ENCODE measurements at places on chromosomes 1 and 21.

DNA sequence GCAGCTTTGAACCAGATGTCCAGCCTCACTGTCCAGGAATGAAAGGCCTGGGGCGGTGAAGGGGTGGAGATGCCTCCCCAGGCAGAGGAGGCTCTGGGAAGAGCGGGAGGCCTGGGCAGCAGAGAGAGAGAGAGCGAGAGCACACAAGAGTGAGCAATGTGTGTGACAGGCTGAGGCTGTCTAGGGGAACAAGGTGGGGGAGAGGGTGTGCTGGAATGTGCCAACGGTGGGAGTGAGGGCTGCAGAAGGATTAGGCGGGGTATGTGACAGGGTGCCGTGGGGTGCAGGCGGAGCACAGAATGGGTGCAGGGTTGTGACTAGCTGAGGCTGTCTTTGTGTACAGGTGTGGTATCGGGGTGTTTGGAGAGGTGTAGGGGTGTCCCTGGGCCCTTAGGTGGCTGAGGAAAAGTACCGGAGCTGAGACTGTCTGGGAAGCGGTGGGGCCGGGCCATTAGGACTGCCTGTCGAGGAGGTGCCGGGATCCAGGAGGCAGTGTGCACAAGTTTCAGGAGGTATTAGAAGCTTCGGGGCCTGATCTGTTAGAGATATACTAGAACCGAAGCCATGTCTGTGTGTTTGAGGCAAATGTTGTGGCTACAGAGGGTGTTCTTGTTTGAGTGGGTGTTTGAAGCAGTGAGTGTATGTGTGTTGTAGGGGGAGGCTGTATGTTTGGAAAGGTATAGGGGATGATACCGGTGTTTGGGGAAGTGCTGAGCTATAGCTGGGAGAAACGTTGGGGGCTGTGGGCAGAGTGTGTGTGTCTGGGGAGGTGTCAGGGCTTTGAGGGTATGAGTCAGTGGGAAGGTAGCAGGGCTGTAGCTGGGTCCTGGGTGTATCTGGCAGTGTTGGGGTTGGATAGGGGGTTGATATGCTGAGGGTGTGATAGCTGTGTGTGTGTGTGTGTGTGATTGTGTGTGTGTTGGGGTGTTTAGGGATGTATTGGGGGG lies 9.1 kb downstream of the AHDC1 start:
- no peak for DNase-seq

DNA sequence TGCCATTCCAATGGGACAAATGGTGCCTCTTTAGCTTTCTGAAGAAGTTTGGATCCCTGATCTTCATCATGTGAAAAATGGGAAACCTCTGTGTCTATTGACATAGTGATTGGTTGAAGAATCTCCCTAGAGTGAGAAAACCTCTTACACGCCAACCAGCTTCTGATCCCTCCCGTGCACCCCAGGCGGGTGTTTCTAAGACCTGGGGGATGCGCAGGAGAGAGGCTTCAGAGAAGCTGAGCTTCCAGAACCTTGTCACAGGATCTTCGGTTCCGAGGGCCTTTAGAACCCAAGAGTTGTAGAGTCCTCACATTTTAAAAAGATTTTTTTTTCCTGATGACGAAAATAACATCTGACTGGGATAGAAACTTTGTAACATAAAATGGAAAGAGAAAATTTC lies 11.3 kb downstream of the PODN start:
- no peak for DNase-seq

- DNase-seq: no peak
These were observed 81.0 kb upstream of the SGIP1 start for GRCh38 chr1:66452982-66453381.

DNA sequence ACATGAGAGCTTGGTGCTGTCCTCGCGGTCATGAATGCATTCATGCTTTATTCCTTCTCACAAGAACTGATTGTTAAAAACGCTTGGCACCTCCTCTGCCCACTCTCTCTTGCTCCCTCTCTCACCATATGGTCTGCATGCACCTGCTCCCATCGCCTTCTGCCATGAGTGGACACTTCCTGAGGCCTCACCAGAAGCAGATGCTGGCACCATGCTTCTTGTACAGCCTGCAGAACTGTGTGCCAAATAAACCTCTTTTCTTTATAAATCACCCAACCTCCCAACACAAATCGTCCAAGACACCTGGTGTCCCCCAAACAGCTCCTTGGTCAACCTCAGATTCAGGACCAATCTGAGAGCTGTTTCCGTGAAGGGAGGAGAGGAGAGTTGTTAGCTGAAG lies 43.3 kb upstream of the PCBP3 start:
- no peak for DNase-seq

DNA sequence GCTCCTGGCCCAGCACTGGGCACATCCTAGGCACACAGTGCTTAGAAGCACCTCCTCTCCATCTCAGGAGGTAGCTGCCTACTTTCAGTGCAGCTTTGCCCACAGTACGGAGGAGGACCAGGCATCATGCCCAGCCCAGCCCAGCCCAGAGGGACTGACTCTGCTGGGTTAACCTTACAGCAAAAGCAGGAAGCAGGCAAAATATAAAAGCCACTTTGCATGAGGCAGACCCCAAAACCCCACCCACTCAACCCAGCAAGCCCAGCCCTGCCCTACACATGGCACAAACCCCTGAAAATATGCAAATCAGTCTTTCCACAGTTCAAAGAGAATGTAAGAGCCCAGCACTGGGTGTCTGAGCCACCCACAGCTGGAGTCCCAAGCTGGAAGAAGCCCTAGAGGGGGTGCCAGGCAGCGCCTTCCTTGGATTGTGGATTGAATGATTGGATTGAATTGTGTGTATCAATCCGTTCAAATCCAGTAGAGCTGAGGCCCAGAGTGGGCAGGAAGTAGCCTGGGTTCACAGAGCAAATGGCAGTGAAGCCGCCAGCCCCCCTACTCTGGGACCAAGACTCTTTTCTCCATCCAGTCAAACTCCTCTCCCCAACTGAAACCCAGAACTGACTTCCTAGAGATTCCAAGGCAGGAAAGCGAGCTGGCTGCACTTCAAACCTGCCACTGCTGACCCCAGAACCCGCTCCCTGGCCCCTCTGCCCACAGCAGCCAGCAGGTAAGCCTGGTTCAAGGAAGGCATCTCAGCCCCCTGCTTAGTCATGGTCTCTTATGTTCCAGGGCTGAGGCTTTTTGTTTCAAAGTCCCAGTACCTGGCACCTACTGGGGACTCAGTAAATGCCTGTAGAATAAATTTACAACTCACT lies 117.7 kb downstream of the LACTBL1 start:
- no peak for DNase-seq

DNA sequence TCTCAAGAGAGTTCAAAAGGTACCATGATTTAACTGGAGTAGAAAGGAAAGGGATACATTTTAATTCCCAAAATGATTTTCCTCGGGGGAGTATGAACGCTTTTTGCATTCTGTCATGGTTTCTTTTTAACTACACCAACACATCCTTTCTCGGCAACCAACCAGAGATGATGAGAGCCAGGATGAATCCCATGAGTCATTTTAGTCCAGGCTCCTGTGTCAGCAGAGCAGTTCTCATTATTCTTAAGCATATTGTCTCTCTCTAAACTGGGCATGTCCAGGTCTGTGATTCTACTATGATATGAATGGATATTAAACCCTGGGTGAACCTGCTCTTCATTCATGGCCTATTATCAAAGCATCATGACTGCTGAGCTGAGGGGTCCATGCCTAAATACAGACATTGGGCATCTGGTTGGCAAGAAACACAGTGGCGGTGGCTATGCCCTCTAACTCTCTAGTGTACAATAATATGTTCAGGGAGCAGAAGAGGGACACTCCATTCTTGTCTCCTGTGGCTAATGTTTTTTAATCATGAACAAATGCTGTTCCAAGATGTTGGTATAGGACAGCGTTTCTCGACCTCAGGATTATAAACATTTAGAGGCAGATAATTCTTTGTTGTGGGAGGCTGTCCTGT lies 124.3 kb upstream of the ESRRG start:
- no peak for DNase-seq

DNA sequence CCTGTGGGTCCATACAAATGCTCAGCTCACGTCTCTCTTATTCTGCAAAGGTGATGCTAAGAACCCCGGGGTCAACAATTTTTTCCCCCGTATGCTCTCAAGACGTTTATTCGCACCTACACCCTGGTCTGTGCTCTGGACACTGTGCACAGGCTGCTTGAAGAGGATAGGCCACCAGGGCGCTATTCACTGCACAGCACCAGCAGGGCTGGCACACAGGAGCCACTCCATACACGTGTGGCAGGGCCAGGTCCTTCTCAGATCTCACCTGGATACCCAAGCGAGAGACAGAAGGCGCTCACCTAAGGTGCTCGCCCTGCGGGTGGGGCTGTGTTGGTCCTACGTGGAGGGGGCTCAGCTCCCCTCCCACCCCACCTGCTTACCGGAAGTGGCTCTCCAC lies 16.7 kb downstream of the TMEM63A start:
- no peak for DNase-seq

DNA sequence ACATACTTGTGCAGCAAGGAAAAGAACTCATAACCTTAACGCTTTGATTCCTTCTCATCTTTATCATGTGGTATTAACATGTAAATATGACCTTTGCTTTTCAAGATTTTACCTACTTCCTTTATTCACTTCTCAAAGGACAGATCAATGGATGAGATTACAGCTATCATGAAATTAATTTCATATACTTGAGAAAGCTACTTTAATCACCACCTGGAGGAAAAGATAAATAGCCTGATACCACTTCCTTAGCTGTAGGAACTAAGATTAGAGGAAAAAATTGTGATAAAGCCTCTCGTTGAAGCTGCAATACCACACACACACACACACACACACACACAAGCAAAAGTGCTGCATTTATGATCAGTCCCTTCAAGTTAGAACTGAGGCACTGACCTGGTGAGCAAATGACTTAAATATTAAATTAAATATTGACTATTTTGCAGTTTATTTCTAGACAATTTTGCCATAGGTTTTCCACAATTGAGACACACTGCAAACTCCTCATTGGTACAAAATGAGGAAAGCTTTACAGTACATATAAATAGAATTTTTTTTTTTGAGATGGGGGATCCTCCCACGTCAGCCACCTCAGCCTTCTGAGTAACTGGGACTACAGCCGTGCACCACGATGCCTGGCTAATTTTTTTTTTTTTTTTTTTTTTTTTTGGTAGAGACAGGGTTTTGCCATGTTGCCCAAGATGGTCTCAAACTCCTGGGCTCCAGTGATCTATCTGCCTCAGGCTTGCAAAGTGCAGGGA lies 27.2 kb upstream of the DMRTB1 start:
- no peak for DNase-seq

GRCh38 chr1:218494449-218494852 lies 149.3 kb downstream of the TGFB2 start:
- DNase-seq: no peak

- no peak for DNase-seq
These were observed 75.3 kb downstream of the CD247 start for GRCh38 chr1:167442854-167443565.

DNA sequence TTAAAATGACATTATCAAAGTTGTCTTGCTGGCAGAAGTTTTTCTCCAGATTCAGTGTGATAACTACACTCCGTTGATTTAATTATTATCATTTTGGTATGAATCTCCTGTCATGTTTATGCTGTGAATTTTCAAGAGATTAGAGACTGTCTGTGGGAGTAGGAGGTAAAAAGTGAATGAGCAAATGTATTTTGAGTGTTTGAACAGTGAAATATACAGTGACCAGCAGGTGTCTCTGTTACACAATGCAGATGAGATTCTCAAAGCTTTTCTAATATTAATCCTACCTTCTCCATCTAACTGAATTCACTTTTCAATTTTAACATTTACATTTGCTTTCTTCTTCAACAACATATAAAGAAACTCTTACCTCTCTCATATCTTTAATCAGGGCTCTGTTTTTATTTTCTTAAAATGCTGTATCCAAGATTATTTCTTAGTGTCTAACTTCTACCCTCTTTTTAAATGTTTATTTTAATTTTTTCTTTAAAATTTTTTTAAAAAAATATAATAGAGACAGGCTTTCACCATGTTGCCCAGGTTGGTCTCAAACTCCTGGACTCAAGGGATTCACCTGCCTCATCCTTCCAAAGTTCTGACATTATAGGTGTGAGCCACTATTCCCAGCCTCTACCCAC lies 20.9 kb upstream of the HSPA13 start:
- DNase-seq: peak; percentile 35

GRCh38 chr1:184443624-184444023 lies 56.8 kb downstream of the C1orf21 start:
- no peak for DNase-seq

DNA sequence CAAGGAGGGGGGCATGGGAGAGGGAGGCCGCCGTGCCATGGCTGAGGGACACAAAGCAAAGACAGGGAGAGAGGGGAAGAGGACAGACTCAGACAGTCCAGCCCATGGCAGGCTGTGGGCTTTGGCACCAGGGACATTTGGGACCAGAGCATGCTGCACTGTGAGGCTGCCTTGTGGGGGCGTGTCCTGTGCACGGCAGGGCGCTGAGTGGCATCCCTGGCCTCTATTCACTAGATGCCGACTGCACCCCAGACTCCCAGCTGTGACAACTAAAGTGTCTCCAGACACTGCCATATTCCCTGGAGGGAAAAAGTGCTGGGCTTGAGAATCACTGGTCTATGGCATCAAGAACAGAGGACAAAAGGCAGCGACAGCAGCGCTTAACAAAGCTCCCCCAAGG lies 18.6 kb upstream of the PRDM15 start:
- DNase-seq: no peak

DNA sequence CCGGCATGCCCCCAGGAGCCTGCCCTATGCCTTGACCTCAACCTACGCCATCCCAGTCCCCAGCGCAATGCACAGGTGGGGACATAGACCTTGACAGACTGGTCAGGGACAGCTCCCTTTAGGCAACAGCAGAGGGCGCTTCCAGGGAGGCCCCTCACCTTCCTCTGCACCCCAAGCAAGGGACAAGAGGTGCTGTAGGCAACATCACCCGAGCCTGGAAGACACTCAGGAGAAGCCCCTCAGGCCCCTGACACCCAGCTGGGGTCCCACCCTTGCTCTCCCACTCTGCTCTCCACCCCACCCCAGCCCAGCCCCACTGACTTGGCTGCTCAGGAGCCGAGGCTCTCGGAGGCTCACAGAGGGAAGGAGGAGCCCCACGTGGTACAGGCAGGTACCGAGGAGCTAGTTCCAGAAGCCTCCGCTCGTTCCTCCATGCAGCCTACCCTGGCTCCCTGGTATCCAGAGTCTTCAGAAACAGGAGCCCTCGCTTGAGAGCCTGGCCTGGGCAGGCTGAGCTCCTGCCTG lies 2.4 kb upstream of the WNT3A start:
- no peak for DNase-seq

Measured in pons (tissue), 1 donor.